ENCODE measurements at places on chromosomes 3 and 15.

DNA sequence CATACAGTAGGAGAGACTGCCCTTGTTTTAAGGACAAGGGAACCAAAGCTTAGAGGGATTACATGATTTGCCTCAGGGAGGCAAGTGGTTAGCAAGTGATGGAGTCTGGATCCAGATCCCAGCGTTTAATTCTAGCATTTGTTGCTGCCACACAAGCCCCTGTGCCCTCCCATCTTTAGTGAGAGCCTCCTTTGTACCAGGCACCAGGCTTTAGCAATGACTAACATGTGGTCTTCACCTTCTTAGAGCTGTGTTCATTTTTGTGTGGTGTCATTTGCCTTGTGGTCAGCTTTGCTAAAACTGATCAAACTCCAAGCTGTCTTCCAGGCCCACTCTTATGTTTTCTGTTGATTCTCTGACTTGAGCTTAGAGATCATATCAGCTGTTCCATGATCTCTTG is 290.5 kb downstream of the RPLP1 start:
- DNase-seq = no peak

DNA sequence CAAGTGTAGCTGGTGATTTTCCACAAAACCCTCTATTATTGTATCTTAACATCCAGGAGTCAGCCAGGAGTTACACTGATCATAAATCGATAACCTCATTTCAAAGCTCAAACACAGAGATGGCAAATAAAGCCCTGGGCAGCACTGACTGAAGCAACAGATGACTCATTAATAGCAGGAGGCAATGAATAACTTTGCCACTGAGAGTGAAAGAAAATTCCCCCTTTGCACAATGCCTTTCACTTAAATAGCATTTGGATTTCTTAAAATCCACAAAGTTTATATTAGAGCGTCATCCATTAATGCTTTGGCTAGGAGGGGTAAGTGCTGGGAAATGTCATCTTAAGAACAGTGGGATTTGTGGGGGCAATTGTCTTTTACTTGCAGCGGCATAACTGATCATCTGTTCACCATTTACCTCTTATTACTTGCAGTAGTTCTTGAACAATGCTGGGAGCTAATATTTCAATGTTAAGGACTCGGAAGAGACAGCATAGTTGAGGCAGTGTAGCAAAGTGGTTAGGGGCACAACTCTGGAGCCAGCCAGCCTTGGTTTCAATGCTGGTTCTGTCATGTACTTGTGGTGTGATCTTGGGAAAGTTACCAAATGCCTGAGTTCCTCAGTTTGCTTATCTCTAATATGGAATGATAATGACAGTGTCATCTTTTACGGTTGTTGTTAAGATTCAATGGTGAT is 630.4 kb upstream of the TBL1XR1 start:
- DNase-seq = no peak

DNA sequence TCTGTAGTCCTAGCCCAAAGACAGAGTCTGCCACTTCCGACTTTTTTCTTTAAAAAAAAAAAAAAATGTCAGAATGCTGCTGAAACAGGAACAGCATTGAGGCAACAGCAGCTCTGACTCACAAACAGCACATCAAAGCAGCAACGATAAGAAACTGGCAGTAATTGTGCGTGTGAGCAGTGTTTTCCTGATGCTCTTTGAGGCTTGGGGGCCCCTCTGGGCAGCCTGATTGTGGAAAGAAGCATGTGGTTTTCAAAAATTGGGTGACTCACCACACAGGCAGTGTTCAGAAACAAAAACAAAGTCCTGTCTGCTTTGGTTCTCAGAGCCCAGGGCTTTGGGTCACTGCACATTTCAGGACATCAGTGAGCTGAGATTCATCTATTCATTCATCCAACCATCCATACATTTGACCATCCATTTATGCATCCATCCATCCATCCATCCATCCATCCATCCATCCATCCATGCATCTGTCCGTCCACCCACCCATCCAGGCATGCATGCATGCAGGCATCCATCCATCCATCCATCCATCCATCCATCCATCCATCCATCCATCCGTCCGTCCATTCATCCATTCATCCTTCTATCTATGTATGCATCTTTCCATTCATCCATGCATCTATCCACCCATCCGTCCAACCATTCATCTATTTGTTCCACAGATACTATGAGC is 308.4 kb downstream of the RPLP1 start:
- DNase-seq = peak; percentile 65

DNA sequence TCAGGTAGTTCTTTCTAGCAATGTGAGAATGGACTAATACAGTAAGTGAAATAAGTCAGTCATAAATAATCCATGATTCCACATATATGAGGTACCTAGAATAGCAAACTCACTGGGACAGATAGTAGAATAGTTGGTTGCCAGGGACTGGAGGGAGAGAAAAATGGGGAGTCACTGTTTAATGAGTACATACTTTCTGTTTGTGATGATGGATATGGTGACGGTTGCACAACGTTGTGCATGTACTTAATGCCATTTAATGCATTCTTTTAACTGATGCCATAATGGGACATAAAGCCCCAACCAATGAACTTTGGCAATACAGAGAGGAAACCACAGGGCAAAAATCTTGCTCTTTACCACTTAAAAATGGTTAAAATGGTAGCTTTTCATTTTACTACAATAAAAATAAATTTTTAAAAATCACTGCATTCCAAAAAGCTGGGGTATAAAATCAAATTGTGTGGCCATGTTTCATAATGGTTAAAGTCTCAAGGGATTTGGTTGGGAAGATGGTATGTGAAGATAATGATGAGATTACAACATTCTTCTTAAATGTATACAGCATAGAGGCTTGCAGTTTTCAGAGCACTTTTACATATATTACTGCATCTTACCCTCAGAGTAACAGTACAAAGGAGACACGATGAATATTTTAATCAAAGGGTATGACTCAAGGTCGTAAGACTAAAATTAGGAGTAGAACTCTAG is 45.2 kb downstream of the ADAM10 start:
- DNase-seq = no peak

- no peak for DNase-seq
Observed at GRCh38 chr3:150314248-150315004, 93.7 kb upstream of the TSC22D2 start.

DNA sequence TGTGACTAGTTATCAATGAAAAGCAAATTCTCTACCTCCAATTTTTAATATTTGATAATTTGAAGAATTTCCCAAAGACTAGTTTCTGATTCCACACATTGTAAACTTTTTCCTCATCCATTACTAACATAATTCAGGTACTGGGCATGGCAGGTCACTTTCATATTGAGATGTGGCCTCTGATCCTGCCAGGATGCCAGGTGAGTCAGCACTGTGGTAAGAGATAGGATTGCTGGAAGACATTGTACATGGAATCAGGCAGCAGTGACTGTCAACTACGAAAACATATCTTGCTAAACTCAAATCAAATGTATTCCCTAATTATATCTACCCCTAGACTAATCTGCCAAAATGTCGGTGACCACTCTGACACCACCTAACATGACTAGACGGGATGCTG is 33.2 kb upstream of the POU1F1 start:
- DNase-seq = no peak

DNA sequence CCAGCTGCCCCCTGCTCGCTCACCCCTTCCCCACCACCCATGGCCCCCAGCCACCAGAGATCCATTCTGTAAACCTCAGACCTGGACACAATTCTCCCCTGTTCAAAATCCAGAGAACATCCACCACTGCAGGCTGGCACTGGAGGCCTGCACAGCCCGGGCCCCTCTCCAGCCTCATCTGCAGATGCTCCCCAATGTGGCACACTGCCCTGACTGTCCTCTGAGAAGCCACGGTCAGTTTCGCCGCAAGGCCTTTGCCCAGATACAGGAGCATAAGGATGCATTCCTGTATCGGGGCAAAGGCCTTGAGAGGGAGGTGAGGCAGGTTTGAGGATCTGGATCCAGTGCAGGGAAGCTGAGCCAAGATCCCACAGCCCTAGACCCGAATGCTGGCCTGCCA is 175.4 kb upstream of the LINGO1 start:
- DNase-seq = no peak

DNA sequence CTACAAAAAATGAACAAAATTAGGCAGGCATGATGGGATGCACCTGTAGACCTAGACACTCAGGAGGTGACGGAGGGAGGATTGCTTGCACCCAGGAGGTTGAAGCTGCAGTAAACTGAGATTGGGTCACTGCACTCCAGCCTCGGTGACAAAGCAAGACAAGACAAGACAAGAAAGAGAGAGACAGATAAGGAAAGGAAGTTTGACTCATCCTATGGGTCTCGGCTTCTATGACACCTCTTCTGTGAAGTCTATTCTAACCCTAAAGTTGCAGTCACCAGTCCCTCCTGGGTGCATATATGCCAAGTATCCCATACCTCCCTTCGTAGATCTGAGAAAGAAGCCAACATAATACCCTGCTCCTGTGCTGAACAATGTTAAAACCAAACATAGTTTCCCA is 7.9 kb upstream of the ZMAT3 start:
- no peak for DNase-seq

- DNase-seq = no peak
Observed at GRCh38 chr3:156037356-156037755, 83.0 kb upstream of the KCNAB1 start.

DNA sequence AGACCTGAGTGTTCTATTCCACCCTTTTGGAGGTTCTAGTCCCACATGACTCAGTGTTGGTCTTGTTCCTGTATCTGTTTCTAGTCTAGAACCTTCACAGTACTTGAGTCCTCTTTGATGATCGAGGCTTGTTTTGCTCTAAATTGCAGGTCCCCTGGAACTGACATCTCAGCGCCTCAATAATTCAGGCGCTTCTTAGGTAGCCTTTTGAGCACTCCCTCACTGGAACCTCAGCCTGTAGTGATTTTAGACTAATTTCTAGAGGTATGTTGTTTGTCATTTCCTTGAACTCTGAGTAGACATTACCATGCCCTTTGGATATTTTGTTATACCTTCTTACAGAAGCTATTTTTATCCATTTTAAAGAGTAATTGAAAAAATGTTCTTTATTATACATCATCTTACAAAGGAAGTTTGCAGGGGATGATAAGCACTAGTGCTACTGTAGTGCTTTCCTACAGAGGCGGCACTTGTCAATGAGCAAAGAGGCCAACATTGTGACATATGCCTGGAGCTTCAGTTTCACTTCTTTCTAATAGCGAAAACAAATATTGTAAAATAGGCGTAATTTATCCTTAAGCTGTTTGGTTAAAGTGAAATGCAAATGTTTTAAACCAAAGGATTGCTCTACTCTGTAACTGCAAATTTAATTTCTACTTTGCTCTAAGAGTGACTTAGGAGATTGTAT is 75.7 kb downstream of the EFL1 start:
- no peak for DNase-seq

GRCh38 chr3:52289338-52289746 is 1.7 kb downstream of the GLYCTK start:
- no peak for DNase-seq

DNA sequence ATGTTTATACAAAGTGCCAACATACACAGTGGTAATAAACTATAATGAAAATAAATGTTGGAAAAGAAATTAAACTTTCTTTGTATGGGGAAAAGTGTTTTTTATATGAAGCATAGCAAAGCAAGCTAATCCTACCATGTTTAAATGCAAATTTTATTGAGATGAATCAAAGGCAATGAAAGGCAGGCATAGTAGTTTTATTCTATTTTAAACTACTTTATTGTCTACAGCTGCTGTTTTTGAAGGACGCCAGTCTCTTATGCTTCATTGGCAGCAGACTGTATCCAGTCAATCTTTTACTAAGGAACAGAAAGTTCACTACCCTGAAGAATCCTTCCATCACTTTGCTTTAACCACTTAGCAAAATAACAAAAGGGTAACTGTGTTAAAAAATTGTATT is 761.0 kb downstream of the ROBO2 start:
- DNase-seq = no peak

DNA sequence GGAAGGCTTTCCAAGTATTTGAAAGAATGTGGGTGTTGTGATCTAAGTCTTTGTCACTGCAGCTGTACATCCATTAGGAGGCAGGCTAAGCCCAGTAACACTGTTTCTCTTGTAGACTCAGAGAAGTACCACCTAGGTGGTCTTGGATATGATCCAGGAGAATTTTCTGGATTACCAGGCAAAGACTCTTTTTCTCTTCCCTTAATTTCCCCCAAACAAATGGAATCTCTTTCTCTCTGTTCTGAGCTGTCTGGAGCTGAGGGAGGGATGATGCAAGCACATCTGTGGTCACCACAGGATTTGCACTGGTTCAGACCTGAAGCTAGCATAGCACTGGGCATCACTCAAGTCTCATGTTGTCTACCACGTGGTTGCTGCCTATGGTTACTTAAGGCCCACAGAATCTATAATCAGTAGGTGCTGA is 227.6 kb downstream of the NECTIN3 start:
- no peak for DNase-seq

DNA sequence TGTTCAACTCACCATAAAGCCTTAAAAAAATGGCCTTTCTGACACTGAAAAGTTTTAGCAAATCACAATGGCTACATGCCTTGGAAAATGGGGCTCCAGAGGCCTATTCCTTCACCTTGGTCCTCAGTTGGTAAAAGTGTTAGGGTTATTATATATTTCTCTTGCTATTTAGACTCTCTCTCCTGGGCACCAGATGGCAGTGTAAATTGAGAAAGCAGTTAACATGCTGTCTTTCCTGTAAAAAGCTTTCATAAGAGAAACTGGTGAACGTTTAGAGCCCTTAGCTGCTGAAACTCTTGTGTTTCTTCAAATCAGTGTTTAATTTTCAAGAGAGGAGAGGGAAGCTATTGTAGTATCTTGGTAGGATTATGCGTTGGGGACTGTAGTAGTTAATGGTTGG is 89.9 kb downstream of the LRTM1 start:
- no peak for DNase-seq

DNA sequence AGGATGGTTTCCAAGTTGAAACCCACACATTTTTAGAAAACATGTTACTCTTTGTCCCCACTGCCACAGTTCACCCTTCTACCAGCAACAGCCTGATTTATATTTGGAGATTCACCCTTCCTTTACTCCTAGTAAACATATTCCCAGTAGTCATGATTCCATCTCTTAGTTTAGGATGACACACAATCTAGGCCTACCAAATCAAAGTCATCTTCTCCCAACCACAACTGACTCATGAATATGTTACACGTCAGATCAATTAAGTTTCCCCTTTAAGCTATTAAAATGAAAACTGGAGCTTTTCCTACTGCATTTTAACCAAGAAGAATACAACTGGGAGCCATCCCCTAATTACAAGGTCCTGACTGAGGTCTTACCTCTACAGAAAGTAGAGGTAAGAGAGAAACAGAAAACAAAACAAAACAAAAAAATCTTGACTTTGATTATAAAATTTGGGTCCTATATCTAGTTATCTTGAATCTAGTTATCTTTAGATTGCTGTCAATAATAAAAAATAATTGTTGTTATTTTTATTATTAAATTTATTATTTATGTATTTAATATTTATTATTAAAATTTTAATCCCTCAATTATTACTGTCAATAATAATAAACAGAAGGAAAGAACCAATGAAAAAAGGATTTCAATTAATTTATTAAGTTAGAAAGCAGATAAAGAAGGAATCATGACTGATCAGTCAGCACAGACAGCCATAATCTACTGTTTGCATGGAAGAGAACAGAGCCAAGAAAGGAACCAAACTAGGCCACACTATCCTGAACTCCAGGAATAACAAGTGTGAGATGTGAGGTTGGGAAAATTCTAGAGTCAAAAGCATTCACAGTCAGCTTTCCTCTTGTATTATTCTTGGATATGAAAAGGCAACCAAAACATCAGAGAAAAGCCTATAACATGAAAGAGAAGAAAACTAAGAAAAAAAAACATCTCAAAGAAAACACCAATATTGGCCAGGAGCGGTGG is 12.5 kb downstream of the DPH6 start:
- DNase-seq = no peak
